Stimulated activated CD4-positive, alpha-beta T cell treated with anti-CD3 and anti-CD28 coated beads, Interleukin-4, amount 100 ng/mL, for 48 hours (primary cell): ENCODE measurements at places on chromosomes 2 and 18.

DNA sequence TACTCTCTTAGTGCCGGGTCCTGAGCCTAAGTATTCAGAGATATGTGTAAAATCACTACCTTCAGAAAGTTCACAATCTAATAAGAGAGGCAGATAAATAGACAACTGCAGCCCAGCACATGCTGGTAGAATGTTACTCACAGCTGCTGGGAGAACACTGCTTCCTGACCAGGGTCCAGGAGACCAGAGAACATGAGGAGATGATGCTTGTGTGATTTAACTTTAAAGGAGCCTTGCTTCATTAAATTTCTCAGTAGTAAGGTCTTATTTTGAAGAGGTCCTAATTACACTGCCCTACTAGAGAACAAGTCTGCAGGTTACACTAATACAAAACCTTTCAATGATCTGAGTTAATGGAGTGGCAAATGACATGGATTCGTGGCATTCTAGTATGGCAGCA lies 209.9 kb upstream of the TRIB2 start:
- no peak for DNase-seq

- DNase-seq = no peak
These were observed 18.1 kb upstream of the ANXA4 start for GRCh38 chr2:69723791-69724190.

DNA sequence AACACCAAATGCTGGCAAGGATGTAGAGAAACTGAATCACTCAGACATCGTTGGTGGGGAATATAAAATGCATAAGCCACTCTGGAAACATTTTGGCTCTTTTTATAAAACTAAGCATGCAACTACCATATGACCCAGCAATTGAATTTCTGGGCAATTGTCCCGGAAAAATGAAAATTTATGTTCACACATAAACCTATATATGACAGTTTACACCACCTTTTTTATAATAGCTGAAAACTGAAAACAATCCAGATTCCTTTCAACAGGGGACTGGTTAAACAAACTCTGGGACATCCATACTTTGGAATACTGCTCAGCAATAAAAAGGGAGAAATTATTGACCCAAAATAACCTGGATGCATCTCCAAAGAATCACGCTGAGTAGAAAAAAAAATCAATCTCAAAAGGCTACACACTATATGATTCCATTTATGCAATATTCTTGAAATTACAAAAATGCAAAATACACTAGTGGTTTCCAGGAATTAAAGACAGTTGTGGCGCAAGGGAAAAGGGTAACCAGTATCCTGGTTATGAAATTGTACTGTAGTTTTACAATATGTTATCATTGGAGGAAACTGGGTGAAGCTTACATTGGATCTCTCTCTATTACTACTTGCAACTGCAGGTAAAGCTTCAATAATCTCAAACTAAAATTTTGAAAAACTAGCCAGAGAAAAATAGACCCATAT lies 130.2 kb upstream of the PID1 start:
- no peak for DNase-seq

GRCh38 chr18:59008302-59008974 lies 131.2 kb upstream of the SEC11C start:
- DNase-seq = no peak

GRCh38 chr18:27668158-27668557 lies 483.1 kb upstream of the CHST9 start:
- DNase-seq = no peak

- no peak for DNase-seq
These were observed 715 bp upstream of the CFAP36 start for GRCh38 chr2:55518841-55519165.

DNA sequence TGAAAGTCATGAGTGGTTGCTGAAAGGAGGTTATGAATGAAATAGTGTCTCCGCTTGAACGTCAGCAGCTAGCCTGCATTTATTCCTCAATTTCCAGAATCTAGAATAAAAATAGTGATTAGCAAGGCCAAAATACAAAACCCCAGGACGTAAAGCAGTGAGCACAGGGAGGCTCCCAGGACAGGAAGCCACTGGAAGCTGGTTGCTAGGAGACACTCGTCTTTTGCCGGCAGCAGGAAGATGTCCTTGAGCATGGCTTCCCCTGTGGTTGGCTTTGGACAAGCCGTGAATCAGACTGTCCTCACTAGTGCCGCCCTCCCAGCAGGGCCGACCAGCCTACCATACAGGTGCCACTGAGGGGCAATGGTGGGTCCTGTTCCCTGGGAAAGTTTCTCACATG lies 374.4 kb downstream of the MTX2 start:
- no peak for DNase-seq

DNA sequence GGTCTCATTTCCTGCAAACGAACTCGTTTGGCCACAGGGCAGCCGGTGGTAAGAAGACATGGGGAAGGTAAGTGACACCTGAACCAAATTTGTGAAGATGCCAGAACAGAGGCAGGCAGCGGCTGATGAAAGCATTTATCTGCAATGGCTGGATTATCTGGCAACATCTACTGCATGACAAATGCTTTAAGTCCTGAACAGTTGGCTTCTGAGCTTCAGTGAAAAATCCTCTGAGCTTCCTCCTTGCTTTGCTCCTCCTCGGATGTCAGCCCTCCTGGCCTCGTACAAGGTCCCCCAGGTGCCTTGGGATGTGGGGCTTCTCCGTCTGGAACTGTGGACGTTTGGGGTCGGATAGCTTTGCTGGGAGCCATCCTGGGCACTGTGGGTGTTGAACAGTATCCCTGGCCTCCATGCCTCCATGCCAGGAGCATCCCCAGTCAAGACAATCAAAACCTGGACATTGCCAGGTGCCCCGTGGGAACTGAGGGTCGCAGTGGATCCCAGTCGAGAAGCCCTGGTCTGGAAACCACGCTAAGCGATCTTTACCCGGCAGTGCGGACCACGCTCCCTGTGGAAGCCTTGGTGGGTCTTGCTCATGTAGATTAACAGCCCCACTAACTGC lies 49.3 kb downstream of the KCNG2 start:
- DNase-seq = no peak

GRCh38 chr2:238731961-238732360 lies 115.9 kb upstream of the TWIST2 start:
- no peak for DNase-seq
